ENCODE measurements at places on chromosomes 2 and 18.

- DNase-seq, result no peak
Observed at GRCh38 chr2:161039071-161039470, 121.2 kb upstream of the TANK start.

DNA sequence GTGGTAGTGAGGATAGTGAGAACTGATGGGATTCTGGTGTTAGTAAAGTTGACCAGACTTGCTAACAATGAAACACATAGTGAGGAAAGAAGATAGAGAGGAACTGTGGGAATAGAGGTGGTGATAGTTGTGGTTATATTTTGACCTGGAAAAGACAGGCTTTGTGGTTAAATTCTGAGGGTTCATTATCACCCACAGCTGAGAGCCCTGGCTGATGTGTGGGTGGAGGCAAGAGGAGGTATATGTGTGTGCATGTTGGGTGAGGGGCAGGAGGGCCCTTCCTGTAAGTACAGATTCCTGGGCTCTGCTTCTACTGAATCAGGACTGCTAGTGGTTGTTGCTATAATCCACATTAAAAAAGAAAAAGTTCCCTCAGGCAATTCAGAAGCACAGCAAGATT, 26.2 kb upstream of the TMEM163 start:
- no peak for DNase-seq

- DNase-seq, result no peak
Observed at GRCh38 chr2:134252092-134252750, 1.7 kb upstream of the MGAT5 start.

- no peak for DNase-seq
Observed at GRCh38 chr2:209767316-209767715, 4.3 kb upstream of the UNC80 start.

GRCh38 chr2:163670929-163671328, 64.9 kb downstream of the FIGN start:
- no peak for DNase-seq

DNA sequence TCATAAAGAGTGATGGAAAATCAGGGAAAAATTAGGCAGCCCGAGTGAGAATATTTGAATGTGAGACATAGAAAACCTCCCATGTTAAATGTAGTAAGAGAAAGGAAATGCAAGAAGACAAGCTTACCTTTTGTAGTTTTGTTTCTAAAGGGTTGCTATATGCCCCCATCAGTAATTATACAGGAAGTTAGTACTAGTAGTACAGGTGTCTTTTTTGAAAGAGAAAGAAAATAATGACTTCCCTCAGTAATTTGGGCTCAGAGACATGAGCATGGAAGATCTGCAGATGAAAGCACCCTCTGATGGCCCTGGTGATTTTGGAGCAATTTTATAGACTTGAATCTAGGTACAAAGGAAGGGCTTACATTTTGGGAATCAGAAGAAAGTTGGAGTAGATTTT, 80.8 kb downstream of the RHBDD1 start:
- DNase-seq, result no peak

GRCh38 chr2:235539773-235540172, 45.9 kb downstream of the AGAP1 start:
- no peak for DNase-seq

- no peak for DNase-seq
Observed at GRCh38 chr2:4673025-4673489, 969.7 kb downstream of the DCDC2C start.

- DNase-seq, result no peak
Observed at GRCh38 chr2:26630669-26631360, 10.4 kb downstream of the CIB4 start.

GRCh38 chr2:239965318-239965717, 59.8 kb downstream of the NDUFA10 start:
- no peak for DNase-seq

DNA sequence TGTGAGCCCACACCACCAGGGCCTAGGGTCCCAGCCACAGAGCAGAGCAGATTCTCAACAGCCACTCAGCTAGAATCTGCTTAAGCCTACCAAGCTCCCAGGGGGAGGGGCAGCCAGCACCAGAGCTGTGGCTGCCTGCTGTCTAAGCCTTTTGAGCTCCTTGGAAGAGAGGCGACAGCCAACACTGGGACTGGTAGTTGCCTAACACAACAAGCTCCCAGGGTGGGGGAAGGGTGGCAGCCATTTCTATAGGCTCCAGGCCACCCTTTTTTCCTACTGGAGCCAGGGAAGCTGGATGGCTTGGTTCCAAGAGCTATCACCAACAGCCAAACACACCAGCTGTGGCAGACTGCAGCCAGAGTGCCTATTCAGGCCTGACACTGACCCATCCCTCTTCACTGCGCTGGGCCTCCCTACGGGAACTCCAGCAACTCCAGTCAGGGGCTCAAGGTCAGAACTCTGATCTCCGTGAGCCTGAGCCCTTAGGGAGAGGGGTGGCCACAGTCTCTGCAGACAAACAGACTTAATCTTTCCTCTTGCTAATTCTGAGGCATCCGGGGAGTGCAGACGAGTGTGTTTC, 1824.3 kb upstream of the CELF4 start:
- no peak for DNase-seq

- DNase-seq, result no peak
Observed at GRCh38 chr2:227657199-227657845, 9.3 kb upstream of the SCYGR5 start.

DNA sequence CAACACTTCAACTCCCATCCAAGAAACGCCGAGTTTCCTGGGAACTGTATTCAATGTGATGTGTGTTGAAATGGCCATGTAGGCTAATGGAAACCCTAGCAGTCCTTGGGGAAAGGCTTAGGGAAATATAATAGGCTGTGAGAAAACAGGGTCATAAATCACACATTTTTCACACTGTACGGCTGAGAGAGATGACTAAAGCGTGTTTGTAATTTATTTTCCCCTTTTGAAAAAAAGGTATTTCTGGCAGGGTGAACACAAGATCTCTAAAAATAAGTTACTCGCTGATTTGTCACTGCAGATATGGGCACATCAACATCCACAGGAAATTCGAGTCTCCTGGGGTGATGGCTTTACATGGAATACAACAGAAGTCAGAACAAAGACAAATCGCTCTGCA, 109.6 kb upstream of the ST6GAL2 start:
- DNase-seq, result no peak

DNA sequence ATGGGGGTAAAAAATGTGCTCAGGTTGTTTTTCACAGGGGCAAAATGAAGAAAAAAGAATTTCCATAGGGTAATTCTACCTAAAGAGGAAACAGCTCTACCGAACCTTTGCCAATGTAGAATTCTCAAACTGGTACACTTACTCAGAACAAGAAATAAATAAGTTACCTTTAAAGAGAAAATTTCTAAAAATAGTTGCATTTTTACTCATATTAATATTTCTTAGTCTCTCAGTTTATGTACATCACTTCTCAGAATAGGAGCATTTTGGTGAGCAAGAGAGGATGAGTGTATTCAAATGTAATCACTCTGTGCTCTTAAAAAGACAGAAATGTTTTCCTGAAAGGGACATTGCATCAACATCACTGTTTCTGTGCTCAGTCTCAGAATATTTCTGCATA, 574.7 kb upstream of the SLC8A1 start:
- DNase-seq, result no peak

DNA sequence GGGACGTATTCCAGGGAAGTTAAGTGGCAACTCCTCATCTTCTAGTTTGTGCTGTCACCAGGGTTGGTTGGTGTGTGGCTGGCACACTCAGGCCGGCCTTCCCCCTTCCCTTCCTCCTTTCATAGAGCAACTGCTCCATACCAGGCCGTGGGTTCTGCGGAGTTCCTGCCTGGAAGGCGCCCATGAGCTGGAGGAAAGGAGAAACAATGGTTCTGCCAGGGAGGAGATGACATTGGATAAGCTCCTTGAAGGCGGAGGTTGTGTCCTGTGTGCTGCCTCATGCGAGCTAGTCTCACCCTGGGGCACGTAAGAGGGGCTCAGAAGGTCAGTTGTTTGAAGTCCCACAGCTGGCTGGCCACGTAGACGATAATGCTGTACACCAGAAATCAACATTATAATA, 19.2 kb downstream of the ASAP2 start:
- no peak for DNase-seq

DNA sequence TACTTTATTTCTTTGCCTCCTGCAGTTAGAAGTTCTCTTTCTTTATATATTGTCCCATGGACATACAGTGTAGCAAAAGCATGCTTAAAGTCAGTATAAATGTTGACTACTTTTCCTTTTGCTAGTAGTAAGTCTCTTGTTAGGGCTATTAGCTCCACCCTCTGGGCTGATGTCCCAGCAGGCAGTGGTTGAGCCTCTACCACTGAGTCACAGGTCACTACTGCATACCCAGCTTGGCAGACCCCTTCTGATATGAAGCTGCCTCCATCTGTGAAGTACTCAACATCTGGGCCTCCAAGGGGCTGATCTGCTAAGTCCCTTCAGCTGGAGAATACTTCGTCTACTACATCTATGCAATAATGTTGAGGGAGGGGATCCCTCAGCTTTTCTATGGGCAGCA, 61.0 kb upstream of the SLC35G4 start:
- no peak for DNase-seq

- DNase-seq, result no peak
Observed at GRCh38 chr2:72034353-72035095, 113.1 kb downstream of the CYP26B1 start.

DNA sequence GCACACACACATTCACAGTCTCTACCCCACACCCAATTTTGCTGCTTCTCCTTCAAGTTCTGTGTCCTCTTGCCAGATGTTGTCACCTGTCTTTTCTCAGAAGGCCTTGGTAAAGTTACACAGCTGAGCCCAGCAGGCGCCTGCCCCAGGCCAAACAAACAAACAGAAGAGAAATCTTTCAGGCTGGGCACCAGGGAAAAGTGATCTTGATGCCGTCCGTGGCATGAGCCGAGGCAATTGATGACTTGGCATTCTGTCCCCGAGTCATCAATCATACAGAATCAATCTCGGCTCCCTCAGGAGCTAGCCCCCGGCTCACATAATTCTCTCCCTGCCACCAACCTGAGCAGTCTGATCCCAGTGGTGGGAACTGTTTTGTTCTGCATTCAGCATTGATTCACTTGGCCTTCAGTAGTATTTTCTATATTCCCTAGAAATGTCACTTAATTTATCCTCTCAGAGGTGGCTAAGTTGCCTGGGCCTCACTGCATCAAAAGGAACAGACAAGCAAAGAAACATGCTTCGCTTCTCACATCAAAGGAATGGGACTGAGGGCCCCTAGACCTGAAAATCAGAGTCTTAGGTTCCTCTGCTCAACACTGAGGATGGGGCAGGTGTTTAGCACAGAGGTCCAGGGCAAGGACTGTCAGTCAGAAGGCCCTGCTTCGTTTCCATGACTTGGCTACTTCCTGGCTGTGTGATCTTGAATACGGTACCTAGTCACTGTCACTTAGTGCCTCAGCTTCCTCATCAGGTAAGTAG, 278.8 kb upstream of the CELF4 start:
- DNase-seq, result no peak

DNA sequence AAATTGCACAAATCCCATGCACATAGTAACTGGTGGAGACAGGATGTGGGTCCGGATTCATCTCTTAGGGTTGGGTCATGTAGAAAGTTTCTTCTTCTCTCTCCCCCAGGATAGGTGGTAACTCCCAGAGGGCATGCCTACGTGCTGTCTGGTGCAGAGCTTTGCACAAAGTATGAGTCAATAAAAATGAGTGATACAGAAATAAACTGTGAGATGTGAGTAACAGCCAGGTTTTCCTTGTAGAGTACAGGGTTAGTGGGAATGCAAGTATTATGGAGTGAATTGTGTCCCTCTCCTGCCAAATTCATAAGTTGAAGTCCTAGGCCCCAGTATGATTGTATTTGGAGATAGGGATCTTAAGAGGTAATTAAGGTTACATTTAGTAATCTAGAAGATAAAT, 289.4 kb downstream of the ALK start:
- no peak for DNase-seq

DNA sequence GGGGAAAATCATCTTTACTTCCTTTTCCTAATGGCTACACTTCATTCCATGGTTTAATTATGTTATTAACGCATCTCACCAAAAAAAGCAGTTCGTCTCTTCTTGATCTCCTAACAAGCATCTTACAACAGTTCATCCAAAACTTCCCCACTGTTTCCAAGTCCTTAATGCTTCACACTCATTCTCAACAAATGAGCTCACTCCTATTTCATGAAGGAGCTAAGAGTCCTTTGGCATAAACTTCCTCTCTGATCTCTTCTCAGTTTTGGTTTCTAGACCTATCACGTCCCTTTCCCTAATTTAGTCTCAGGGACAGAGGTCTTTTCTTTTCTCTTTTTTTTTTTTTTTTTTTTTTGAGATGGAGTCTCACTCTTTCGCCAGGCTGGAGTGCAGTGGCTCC, 205.9 kb upstream of the SLC39A10 start:
- no peak for DNase-seq

- DNase-seq, result no peak
Observed at GRCh38 chr2:156396126-156396525, 40.1 kb upstream of the GPD2 start.

- DNase-seq, result no peak
Observed at GRCh38 chr2:12722447-12723316, 5.9 kb downstream of the TRIB2 start.

DNA sequence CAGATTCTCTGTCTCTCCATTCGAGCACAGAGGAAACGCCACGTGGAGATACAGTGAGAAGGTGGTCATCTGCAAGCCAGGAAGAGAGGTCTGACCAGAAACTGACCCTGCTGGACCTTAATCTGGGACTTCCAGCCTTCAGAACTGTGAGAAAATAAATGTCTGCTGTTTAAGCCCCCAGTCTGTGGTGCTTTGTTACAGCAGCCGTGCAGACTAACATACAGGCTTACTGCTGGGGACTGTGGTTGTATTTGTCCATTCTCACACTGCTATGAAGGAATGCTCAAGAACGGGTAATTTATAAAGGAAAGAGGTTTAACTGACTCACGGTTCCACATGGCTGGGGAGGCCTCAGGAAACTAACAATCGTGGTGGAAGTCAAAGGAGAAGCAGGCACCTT, 432.7 kb downstream of the IRS1 start:
- DNase-seq, result no peak

GRCh38 chr2:238291550-238292281, 3.3 kb upstream of the PER2 start:
- DNase-seq, result no peak

DNA sequence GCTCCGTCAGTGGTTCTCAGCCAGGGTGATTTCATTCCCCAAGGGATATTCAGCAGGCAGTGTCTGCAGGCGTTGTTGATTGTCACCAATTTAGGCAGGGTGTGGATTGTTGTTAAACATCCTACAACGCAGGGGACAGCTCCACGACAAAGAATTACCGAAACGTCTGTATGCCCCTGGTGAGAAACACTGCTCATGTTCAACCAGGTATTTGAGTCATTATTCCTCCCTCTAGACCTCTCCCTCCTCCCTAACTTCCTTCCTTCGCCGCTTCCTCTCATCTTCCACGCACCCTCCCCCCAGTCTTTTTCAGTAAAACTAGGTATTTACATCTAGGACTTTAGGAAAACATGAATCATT, 50.8 kb downstream of the NCK2 start:
- peak; percentile 57 for DNase-seq

GRCh38 chr2:121228521-121228920, 56.5 kb downstream of the TFCP2L1 start:
- DNase-seq, result no peak

- no peak for DNase-seq
Observed at GRCh38 chr18:48828691-48829442, 121.9 kb downstream of the SMAD7 start.

GRCh38 chr2:134640494-134640893, 78.3 kb downstream of the TMEM163 start:
- no peak for DNase-seq
